ENCODE measurements at places on chromosomes 3 and 15.

DNA sequence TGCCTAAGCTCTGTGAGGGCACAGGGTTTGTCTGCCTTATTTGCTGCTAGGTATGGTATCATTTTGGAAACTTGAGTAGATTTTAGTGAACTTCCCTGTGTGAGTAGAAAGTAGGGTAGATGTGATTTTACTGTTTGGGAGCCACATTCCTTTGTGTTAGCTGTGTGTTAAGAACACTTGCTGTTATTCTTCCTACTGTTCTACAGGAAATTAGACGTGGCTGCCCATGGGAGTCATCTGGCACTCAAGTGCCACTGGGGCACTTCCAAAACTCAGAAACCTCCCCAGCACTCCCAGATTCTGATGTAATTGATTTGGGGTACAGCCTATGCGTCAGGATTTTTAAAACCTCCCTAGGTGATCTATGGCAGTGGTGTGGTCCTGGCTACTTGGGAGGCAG lies 369.9 kb upstream of the C2CD4B start:
- no peak for DNase-seq

DNA sequence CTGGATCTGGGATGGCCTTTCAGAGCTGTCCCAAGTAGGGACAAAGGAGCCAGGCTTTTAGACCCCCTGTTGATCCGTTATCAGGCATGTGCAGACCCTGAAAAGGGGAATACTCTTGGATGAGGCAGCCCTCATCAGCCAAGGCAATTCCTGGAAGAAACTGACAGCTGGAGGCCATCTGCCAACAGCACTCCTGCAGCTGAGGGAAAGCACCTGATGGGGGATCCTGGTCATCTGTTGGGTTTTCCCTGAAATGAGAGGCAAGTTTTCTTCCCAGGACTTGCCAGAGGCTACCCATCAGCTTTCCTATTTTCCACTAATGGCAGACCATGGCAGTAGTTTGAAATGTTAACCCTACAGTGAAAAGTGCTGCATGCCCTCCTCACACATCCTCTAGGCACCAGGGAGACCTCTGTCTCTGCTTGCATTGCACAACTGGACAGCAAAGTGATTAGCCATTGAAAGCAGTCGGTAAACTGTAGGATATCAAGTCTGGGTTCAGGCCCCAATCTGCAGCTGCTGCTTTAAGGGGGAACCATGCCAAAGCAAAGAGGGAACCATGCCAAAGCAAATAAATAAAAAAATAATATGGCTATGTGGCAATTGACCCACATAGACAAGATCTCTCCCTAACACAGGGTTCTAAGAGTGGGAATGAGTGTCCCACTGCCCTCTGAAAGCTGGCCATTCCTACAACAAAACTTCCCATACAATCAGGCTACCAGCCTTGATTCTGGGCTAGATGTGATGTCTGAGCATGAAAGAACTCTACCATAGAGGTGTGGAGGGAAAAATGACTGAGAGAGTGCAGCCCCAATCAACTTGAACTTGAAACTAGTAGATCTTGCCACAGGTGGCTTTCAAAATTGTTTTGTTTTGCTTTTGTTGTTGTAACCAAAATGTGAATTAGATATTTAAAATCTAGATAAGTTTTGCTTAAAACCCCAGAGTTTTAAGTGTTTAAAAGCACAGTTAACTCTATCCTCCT lies 232.0 kb upstream of the STT3B start:
- no peak for DNase-seq

DNA sequence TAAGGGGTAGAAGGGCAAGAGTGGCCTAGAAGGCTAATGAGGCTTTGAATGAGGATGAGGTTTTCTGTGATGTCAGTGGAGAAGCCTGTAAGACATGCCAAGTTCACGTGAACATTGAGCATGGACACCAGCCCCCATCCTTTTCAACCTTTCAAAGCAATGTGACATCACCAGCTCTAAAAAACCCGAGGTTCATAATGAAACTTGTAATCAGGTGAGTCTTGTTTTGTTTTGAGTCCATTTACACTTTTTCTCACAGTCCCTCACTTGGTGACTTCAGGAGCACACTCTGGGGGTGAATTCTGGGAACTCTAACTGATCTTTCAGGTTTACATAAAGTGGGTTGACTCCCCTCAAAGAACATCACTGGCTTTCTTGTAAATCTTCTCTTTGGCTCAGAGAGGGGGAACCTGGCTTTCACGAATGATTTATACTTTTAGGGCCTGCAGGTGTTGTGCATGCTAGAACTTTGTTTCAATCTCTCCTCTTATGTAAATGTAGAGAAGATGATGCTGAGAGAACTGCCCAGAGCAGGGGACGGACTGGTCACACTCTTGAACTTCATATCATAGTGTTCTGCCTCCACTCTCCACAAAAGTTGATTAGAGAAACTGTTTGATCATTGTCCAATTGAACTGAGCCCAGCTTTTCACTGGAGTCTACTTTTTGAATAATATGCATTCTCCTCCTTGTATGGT lies 224.7 kb upstream of the SATB1 start:
- no peak for DNase-seq

DNA sequence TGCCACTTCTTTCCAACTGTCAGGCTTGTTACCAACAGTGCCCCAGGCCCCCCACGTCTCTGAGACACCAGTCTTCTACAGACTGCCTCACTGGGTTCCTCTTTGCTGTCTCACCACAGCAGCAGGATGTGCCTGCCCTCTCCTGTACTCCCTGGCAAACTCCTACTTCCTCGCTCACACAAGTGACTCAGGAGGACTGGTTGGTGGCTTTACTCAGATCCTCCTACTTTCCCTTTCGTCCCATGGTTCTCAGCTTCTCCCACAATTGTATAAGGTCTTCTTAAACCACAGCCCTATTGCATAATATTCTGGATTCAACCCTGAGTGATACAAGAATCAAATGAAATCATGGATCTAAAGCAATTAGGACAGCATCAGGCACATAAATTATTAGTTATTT lies 246.6 kb upstream of the PROK2 start:
- DNase-seq: no peak

DNA sequence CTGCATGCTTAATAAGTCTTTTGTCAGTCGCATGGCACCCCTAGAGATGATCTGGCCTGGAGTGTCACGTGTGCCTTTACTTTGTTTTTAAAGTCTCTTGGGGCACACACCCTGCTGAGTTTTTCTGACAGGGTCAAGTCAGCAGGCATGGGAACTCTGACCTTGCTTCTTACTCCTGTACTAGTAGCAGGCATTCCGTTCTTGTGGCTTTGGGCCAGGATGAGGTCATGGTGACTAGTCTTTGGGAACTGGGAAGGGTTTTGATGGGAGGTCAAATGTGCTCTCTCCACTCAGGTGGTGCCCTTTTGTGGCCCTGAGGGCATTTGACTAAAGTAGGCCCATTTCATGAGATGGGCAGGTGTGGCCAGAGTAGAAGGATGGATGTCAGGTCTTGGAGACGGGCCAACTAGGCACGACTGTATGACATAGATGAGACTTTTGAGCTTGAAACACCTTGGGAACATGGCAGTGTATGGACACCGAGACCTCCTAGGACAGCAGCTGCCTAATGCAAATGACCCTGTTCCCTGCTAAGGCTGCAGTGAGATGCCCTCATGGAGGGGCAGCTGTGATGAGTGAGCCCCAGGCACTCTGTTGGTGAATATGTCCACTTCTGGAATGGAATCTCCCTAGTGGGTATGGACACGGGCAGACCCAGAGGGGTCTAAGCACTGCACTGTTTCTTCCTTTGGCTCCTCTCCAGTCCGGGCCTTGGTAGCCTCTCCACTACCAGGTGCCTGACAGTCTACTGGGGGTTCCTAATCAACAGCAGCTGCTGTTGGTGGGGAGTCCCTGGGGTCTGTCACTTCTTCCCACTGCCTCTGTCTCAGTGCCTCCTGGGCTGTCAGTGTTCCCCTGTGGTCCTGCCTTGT lies 16.4 kb downstream of the SRPRB start:
- no peak for DNase-seq

DNA sequence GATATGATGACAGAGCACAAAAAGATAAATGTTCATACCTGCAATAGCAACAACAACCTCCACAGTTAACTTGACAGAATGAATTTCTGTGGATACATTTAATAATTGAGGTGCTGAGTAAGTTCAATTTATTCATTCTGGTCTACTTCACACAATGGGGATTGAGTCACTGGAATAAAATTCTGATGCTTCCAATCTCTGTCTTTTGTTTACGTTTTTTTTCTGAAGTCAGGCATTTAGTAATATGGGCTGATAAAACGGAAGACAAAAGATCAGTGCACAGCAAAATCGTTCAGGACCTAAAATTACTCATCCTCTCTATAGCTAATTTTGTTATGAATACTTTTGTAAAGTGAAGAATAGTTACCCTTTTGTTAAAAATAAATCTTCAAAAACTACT lies 565.9 kb upstream of the CCDC54 start:
- no peak for DNase-seq

GRCh38 chr3:106242781-106243180 lies 374.0 kb upstream of the CBLB start:
- DNase-seq: no peak

DNA sequence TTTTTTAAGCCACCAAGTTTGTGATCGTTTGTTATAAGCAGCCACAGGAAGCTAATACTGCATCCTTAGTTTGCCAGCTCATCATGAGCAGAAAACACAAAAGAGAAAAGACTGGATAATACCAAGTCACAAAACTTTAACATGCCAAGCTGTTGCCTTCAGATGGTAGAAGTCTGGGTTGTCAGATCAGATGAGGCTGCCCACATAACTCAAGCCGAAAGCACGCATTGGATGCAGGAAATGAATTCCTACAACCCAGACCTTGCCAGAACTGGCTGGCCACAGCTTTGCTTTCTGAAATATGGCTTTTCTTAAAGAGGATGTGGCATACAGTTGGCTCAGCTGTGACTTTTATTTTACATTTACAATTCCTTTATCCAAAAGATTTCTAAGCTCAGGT lies 118.3 kb upstream of the NEO1 start:
- no peak for DNase-seq

- DNase-seq: no peak
Observed at GRCh38 chr15:66885281-66885915, 180.0 kb upstream of the SMAD3 start.

DNA sequence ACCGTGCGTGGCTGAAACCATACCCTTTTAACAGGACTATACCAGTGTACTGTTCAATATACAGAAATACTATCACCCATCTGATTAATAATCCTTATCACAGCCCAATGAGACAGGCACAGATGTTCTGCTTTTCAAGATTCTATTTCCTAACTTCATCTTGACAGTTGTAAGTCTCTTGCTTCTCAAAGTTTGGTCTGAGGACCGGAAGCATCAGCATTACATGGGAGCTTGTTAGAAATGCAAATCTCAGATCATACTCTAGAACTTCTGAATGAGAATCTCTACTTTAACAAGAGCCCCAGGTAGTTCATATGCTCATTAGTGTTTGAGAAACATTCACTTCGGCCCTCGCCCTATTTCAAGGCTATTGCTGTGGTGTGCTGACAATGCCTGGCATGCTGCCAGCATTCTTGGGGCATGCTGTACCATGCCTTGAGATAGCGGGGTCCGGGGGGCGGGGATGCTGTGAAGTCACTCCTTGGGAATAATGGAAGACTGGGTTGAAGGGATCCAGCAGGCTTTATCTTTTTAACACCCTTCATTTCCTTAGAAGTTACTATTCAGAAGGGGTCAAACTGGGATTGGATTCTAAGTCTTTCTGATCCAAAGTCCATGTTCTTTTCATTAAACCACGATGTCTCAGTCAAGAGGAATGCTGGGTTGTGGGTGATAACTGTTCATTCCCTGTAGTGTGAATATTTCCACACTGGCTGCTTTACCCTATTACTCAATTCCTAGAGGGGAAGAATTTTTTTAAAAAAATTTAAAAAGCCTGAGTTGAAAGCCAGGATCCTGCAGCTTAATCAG lies 194.7 kb downstream of the LPP start:
- DNase-seq: no peak

DNA sequence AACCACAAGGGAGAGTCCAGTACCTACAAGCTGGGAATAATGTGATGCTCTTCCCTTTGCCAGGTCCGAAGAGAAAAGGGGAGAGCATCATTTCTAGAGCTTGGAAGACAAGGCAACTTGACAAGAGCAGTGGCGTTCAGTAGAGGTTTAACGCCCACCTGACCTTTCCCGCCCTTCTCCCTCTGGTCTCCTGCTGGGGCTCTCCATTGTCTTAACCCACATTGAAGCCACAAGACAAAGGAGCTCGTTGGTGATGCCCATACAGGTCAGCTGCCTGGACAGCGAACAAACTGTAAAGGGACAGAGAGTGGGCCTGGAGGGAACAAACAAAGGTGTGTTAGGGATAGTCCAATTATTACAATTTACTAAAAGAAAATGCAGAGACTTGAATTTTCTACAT lies 13.1 kb upstream of the DUT start:
- no peak for DNase-seq

- DNase-seq: no peak
Observed at GRCh38 chr3:16913264-16913580, 28.5 kb downstream of the PLCL2 start.

- DNase-seq: no peak
Observed at GRCh38 chr3:117556646-117557407, 847.2 kb downstream of the TUSC7 start.

DNA sequence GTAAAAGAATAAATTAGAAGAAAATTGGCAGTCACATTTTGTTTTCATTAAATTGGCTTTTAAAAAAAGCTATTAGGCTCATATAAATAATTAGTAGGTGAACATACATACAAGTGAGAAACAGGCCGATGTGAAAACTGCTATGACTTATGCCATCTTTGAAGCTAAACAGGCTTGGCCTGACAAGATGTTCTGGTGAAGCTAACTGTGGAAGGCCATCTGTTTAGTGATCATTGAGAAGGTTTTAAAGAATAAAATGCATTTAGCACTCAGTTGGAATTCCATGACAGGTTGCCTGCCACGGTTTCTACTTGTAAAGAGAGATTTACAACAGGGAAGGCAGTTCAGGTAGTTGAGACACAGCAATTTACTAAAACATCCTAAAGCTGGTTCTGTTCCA lies 264.0 kb upstream of the AGTR1 start:
- no peak for DNase-seq

DNA sequence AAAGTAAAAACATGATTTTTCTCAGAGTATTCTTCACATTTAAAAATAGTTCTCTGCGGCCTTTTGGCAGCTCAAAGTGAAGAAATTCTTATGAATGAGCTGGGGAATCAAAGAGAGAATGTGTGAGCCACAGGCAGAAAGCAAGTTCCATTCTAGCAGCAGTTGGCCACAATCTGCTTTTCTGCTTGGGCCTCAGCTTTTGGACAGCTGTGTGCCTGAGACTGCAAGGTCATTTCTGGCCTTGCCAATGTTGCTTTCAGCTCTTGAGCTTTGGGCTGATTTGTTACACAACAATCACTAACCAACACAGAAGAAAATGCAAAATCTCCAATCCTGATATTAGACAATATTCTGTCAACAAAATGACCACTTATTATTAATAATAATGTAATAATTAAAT lies 14.4 kb upstream of the TM4SF4 start:
- DNase-seq: no peak

Measured in cerebellar nuclear complex (tissue), 1 donor.